Hematopoietic multipotent progenitor cell treated with erythropoietin and hydrocortisone succinate and interleukin-3 and kit ligand, for 15 days (in vitro differentiated cells): ENCODE measurements at places on chromosomes 5 and 9.

- no peak for DNase-seq
These were observed 100.0 kb downstream of the GDNF start for GRCh38 chr5:37739817-37740261.

DNA sequence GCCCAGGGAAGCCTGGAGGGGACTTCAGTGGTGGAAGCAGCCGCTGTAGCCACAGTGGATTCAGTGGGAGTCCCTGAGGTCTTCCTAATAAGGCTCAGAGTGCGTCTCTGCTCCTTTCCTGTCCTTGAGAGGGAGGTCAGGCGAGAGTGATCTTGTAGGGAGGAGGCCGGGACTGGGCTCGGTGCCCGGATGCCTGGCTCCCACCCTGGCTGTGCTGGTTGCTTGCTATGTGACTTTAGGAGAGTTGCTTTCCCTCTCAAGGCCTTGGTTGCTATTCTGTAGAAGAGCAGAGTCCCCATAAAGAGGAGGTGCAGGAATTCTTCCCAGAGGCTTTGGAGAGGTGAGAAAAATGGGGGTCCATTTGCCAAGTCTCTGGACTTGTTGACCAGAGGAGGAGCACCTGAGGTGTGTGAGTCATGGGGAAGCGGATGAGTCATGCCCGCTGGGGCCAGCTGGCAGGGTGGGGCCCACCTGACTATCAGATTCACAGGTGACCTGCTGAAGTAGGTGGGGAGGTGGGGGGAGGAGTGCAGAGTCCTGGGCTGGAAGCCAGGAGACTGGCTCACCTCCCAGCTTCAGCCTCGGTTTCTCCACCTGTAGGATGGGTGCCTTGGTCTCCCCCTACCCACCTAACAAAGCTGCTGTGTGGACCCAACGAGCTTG, 13.8 kb downstream of the GSN start:
- peak; percentile 59 for DNase-seq

DNA sequence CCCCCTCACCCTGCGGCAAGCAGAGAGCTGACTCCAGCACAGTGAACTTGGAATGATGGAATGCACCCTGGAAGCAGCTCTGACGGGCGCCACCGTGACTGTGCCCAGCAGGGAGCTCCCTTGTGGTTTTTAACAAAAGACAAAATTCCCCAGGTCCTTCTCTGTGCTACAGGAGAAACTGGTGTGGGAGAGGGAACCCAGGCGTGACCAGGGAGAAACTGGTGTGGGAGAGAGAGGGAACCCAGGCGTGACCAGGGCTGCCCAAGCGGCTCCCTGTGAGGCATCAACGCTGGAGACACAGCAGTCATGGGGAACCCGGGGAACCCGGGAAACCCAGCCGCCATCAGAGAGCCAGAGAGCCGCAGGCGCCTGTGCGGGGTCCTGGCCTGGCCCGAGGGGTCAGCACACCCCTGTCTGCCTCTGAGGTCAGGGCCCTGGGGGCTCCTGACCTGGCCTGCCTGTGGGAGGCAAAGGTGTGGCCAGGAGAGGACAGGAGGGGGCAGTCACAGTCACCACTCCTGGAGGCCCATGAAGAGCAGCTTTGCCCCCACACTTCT, 3.1 kb upstream of the AHRR start:
- no peak for DNase-seq

DNA sequence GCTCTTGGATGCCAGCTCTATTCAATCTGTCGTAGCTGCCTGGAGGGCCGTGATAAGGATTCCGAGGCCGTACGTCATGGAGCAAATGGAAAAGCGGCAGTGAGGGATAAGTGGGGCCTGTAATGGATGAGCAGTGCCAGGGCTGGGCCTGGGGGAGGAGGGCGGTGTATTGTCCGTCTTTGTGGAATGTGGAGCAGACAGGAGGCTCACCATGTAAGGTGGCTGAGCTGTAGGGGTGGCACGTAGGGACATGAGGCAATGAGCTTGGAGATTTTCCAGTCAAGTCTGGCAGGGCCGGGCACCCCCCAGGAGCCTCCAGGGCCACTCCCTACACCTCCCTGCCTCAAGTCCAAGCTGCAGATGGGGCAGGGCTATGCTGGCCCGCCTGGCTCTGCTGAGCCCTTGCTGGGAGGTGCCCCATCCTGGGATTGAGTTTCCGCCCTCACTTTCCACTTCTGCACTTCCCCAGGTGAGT, 29.2 kb downstream of the NCS1 start:
- no peak for DNase-seq

- DNase-seq: no peak
These were observed 106.0 kb upstream of the RPS23 start for GRCh38 chr5:82384034-82384750.

- DNase-seq: no peak
These were observed 273.7 kb downstream of the FANCC start for GRCh38 chr9:95043826-95044225.

DNA sequence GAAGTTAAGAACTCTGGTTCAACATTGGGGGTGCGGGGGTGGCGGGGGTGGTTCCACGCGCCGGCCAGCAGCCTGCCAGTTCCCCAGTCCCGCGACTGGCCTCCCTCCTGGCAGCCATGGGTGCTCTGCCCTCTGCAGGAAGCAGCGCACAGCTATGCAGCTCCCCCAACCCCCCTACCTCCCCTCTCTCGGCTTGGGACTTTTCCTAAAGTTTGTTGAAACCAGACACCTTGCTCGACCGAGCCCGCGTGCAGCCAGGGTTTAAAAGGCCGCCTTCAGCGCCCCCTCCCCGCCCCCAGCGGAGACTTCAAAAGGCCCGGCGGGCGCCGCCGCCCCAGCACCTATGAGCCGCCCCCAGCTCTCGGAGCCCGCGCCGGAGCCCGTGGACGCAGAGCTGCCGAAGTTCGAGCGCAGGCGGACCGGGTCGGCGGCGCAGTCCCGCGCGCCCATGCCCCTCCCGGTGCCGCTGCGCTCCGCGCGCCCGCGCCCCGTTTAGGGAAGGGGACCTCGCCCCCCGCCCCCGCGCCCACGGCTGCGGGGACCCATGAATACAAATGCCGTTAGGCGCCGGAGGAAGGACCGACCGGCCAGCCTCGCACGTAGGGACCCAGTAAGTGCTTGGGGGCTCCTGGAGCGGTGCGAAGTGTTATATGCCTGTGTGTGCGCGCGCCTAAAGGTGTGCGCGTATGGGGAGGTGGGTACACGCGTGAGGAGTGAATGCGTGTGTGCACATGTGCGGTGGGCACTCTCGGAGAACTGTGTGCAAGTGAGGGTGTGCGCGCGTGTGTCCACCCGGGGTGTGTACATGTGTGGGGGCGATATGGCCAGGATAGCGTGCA, 1.4 kb upstream of the COL27A1 start:
- DNase-seq: no peak
